ENCODE measurements at places on chromosomes 13 and 19.

GRCh38 chr19:38891771-38892170 is 7.6 kb downstream of the SIRT2 start:
- DNase-seq: no peak

DNA sequence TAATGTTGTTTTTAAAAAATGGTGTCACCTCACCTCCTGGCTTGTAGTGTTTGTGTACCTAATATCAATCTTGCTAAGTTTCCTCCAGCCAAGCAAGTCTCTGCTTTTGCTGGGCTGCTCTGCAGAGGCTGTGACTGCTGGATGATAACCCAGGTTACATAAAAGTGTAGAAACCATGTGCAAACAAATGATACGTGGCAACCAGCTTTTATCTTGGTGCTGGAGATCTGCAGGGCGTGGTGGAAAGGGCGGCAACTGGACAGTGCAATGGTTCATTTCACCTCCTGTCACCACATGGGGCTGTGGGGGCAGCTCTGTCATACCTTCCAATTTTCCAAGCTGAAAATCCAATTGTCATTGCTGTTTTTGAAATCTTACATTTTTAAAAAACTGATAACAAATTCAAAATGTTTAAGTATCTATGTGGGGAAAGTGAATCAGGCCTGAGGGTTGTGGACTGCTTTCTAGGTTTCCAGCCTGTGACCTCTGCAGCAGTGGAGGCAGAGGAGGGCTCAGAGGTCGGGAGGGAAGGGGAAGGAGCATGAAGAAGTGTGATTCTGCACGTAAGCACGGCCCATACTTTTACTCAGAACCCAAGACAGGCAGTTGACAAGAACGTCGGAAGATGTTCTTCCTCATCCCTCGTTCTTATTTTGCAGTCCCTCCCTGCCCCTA is 9.7 kb downstream of the GPR42 start:
- DNase-seq: no peak

DNA sequence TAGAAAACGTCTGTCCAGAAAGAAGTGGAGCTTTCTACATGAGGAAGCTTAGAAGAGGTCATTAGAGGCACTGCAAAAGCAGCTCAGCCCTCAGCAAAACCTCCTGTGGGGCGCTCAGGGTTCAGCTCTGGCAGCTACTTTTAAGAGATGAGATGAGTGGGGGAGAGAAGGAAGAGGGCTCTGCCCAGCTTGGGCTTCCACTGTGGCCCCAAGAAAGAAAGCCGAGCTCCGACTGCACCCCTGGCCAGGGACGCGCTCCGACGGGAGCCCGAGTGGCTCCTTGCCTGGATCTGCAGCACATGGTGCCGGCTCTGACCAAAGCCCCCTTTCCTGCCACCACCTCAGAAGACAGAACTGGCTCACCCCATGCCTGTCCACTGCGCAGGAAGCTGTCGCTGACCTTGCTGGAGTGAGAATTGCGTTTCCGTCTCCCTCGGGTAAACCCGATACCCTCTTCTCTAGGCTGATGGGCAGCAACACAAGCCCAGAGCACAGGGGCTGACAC is 36.4 kb downstream of the NAXD start:
- no peak for DNase-seq

DNA sequence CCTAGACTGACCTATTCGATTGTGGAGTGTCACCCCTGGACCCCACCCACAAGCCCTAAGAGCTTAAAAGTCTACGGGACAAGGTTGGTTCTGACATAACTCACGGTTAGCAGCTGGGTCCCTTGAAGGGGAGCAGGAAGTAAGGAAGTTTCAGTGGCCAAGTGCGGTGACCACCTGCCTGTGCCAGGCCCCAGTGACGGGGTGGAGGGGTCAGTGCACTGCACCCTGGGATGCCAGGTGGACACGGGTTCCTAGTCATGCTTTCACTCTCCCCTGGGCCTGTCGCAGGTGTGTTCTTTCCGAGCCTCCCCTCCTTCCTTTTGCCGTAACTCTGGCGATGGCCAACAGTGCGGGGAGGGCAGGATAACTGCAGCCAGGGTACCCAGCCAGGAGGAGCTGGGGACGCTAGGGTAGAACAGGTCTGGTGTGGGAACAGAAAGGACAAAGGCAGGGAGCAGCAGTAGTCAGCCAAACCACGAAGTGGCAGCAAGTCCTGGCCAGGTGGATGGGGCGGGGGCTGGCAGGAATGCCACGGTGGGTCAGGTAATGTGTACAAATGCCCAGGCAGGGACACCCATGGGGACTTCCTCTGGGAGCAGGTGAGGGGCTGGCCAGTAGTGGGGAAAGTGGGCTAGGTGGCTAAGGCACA is 58.3 kb downstream of the RGCC start:
- DNase-seq: no peak

- DNase-seq: no peak
Measured at GRCh38 chr19:13583114-13583513, 76.8 kb upstream of the CACNA1A start.

GRCh38 chr19:55940306-55940705 is 7.3 kb upstream of the NLRP8 start:
- DNase-seq: no peak

- no peak for DNase-seq
Measured at GRCh38 chr19:827710-828321, at the start of gene AZU1. Gene AZU1 (plus strand): TSS chr19:827837. CDS start chr19:827847, 10 bp downstream.

- no peak for DNase-seq
Measured at GRCh38 chr13:85657942-85658341, 141.3 kb downstream of the SLITRK6 start.

GRCh38 chr13:75359266-75359665 is 122.7 kb downstream of the TBC1D4 start:
- DNase-seq: no peak

DNA sequence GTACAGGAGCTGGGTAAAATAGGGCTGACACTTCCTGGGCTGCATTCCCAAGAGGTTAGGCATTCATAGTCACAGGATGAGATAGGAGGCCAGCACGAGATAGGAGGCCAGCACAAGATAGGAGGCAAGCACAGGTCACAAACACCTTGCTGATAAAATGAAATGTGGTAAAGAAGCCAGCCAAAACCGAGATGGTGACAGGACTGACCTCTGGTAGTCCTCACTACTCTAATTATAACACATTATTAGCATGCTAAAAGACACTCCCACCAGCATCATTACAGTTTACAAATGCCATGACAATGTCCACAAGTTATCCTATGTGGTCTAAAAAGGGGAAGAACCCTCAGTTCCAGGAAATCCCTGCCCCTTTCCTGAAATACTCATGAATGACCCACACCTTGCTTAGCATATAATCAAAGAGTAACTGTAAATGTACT is 20.9 kb upstream of the IGSF23 start:
- no peak for DNase-seq

DNA sequence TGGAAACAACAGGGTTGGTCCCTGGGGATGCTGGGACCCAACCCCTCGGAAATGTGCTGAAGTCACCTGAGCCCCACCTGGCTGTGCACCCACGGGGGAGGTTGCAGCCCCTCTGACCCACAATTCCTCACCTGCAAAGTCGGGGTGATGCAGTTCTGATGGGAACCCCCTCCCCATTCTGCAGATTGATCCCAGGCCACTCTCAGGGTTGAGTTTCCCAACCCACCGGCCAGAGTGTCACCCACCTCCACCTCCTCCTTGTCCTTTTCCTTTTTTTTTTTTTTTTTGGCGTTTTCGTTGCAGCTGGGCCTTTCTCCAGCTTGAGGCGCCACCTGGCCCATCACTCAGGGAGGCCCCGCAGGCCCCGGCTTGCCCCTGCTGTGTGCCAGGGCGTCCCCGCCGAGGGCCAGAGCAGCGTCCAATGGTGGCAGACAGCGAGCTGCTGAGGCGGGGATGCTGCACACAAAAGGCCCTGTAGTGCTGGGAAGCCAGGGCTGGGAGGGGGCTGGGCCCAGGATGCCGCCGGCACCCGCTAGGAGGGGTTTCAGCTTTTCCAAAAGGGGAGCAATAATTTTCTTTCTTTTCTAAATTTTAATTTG is 4.6 kb downstream of the PIK3R2 start:
- DNase-seq: no peak

DNA sequence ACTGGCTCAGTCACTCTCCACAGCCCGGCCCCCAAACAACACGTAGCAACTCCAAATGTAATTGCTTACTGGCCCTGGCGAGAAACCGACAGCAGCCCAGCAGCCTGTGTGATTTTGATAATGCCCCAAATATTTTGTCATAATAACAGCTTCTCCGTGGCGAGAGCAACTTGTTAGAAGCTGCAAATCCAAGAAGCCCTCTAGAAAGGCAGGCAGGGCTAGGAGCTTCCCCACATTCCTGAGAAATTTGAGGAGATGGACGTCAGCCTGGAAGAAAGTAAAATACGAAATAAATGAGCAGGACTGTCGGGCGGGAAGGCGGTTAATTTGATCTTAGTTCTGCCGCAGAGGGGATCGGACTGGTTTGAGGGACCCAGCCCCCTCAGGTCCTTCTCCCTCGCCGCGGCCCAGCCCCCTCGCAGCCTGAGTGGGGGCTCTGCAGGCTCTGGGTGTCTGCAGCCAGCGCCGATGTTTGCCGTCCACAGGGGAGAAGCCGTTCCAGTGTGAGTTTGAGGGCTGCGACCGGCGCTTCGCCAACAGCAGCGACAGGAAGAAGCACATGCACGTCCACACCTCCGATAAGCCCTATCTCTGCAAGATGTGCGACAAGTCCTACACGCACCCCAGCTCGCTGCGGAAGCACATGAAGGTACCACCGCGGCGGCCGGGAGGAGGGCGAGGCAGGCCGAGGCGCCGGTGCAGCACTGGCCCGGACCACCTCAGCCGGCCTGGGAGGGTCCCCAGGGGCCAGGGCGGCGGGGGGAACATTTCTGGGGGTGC is 3.1 kb downstream of the ZIC2 start:
- no peak for DNase-seq

- DNase-seq: no peak
Measured at GRCh38 chr13:113848020-113848419, 15.9 kb downstream of the GAS6 start.

DNA sequence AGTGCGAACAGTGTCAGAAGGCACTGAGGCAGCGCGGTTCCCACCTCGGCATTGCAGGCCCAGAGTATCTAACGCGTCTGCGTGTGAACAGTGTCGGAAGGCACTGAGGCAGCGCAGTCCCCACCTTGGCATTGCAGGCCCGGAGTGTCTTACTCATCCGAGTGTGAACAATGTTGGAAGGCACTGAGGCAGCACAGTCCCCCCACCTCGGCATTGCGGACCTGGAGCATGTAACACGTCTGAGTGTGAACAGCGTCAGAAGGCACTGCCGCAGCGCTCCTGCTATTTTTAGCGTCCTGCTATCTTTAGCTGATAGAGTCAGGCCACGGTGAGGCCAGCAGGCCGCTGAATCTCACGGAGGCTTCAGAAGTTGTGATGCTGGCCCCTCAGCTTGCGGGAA is 39.6 kb downstream of the ATP11A start:
- no peak for DNase-seq

- no peak for DNase-seq
Measured at GRCh38 chr13:106318941-106319411, 216.5 kb downstream of the EFNB2 start.

DNA sequence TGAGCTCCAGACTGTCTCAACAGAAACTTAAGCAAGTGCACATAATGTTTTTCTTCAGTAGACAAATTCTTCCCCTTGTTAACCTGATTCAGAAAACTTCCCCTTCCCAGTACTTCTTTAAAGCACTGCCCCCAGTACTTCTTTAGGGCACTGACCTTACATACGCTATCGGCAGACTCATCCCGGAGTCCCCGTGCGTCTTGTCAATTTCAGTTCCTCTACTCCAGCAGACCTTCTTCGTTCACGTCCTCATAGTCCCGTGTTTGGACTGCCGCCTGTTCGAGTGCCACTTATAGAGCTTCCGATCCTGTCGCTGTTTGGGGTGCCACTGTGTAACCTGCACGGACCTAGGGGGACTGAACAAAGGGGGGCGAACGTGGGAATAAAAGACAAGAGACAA is 29.0 kb downstream of the ZNF627 start:
- no peak for DNase-seq

DNA sequence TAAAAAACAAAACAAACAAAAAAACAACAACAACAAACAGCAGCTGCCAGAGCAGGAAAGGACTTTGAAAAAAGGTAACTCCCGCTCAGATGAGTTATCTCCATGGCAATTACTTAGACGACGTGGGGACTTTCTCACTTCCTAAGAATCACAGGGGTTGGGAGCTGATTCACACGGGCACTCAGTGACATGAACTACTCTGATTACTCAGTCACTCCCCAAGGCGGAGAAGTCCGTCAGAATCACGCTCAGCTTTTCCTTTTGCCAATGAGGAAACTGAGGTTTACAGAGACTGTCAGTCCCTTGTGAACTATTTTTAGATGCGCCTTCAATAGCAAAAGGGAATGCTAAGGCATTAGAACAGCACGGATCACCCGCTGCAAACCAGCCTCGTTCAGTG is 32.3 kb upstream of the MATK start:
- DNase-seq: peak; percentile 74

DNA sequence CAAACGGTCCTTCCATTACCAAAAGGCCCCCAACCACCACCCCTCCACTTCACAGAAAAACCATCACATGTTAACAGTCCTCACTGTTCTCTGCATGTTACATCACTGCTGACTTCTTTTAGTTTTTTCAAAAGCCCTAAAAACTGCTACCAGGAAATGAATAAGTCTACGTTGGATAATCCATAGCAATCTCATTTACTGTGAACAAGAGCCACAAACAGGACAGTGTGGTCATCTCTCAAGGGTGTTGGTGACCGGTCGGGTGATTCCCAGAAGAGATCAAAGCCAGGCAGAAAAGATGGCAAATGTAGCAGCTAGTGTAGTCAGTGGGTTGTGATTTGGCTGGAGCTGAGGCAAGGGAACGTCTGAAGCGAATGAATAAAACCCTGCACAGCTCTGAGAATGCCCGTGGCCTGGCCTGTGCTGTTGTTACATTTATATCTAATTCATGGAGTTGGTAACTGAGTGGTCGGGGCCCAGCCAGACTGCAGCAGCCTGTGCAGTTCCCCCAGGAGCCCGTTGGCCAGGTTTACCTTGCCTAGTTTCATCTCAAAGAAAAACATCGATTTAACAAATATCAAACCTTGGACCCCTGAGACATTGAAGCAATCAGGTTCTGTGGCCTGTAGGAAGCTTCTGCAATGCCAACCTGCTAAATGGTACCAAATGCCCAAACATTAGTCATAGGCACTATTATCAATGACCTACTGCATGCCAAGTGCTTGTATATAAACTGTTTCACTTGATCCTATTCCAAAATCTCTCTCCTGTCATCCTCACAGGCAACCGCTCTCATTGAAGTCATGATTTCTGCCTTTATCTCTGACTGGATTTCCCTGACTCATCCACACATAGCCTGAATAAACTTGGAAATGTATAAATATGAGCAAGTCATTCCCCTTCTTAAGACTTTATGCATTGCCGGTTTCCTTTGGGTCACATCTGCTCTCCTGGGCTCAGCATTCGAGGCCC is 153.8 kb upstream of the SERP2 start:
- DNase-seq: no peak

- DNase-seq: no peak
Measured at GRCh38 chr13:99056381-99057014, 78.6 kb upstream of the DOCK9 start.

GRCh38 chr13:112951674-112952371 is 17.2 kb upstream of the MCF2L start:
- no peak for DNase-seq

- DNase-seq: no peak
Measured at GRCh38 chr13:65724226-65724625, 1505.9 kb downstream of the PCDH9 start.

All from activated naive CD4-positive, alpha-beta T cell treated with anti-CD3 and anti-CD28 coated beads for 36 hours (primary cell).